ENCODE measurements at places on chromosomes 12 and 14. TPM values are rescaled to one million over a fixed set of nuclear protein-coding genes. Genes with fewer than 3 reads are reported as not detected.

DNA sequence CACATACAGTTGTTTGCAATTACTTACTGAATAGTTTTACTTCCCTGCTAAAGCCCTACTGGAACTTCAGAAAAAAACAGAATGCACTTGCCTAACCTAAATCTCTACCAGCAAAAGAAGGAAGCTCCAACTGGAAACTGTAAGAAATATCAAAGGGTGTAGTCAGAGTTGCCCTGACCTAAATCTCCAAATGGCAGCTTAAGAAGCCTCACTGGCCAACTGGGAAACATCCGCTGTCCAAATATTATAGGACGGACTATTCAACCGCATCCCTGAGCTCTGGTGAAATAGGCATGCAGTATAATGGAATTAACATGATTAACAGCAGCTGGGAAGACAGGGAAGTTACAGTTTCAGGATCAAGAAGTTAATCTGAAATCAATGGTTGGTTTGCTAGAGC, 24.3 kb downstream of the ANAPC7 start:
- DNase-seq: no peak

DNA sequence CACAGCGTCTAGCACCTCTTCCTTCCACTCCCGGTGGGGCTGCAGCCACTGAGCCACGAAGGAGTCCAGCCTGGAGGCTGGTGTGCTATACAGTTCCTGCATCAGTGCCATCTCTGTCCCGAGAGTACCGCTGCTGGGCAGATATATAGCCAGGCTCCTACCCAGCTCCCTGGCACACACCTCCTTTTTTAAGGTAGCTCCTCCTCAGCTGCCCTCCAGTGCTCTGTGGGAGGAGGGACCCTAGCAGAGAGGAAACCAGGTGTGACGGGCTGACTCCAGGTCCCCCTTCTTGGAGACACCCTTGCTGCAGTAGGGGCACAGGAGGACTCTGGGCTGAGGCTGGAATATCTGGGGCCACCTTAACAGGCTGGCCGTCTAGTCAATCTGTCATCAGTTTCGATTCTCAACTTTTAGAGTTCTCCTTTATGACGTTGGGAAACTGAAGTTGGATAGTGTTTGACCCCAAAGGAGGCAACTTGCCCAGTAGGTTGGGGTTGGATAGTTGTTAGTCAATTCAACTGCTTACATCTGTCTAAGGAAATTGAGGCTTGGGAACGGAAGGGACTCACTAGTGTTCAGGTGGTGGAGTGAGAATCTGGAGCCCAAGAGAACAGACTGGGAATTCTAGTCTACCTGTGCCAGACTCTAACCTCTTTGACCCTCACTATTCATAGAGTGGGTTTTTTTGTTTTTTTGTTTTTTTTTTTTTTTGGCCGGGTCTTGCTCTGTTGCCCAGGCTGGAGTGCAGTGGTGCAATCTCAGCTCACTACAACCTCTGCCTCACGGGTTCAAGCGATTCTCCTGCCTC, at the start of gene OASL:
Gene OASL, minus strand, starts transcription at position 386 of the 808 bp plus-strand sequence. Its CDS starts 275 bp downstream, at position 111.
- DNase-seq: no peak

PTCSC3 gene
- not detected for total RNA-seq

ACOT6 gene
- total RNA-seq: not detected

DNA sequence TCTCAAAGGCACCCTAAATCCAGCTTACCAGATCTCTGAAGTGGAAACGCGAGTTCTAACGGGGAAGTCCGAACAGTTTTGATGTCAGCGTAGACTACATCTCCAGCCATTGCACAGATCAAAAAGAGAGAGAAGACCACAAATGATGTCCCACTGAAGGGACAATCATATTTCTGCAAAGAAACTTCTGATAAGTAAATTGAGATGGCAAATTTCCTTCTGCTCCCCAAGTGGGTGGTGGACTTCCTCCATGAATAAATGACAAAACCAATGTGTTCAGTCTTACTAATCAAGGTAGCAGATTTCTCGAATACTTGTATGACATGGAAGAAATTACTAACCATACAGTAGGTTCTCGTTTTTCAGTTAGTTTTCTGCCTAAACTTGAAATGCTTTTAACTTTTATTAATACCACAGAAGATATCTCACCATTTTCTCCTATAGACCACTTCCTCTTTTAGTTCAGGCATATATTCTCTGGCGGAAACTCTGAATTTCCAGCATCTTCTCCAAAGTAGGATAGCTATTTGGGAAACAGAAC, at the start of gene CLECL1:
Gene CLECL1, minus strand, starts transcription at position 177 of the 541 bp plus-strand sequence.
- DNase-seq: no peak

GRCh38 chr12:122558745-122559641, 31.9 kb downstream of the KNTC1 start:
- DNase-seq: no peak

DNA sequence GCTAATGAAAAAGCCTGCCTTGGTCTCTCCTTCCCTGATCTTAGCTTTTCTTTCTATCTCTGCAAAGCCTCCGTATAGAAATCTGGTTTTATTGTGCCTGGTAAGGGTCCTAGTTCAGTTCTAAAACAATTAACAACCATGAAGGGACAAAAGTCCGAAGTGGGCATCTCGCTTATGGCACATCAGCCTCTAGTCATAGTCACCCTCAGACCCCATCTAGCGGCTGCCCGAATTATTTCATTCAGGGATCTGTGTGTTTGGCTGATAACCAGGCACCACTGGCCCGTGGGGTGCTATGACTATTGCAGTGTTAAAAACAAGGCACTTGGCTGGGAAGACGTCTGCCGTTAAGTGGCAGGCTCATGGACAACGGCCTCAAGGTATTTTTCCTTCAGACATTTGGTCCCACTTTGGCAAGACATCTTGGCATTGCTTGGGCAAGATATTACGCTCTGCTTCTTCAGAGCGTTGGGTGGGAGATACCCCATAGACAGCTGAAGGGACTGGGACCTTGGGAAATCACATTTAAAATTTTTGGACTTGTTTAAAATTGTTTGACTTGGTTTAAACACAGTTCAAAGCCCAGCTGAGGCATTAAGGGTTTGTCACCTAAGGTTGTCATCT, 87.1 kb downstream of the SINHCAF start:
- peak; percentile 36 for DNase-seq

DNA sequence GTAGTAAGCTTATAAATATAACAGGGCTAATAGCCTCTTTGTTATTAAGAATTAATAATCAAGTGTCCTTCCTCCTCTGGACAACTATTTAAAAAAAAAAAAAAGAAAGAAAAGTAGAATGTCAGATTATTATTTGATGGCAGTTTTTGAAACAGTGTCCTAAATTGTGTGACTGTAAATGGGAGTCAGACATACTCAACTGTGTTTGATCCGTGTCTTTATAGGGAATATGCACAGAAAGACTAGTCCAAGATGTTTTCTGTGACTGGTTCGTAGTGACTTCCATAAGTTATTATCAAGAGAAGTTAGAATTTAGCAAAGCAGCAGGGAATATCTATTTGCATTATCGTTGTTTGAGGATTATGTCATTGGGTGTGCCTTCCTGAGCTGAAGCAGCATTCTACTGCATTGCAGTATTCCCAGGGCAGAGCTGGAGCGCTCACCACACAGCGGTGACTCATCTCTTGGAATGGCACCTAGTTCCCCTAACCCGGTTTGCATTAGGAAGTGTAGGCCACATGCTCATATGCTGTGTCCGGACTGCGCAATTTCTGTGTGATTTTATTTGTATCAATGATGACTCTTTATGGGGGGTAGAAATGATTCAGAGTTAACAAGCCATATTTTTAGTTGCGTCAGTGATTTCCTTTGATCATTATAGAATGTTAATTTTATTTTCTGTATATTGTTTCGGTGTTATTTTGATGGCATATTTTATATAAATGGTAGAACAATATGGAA, 7.9 kb downstream of the DYNC1H1 start:
- peak; percentile 89 for DNase-seq

- DNase-seq: no peak
Measured at GRCh38 chr12:79295572-79295971, 395.2 kb downstream of the PAWR start.

- no peak for DNase-seq
Measured at GRCh38 chr12:43585676-43586075, 33.7 kb upstream of the ADAMTS20 start.

- no peak for DNase-seq
Measured at GRCh38 chr12:69500631-69501030, 30.4 kb downstream of the FRS2 start.

PELI2 gene
- total RNA-seq: 5.3 TPM

DNA sequence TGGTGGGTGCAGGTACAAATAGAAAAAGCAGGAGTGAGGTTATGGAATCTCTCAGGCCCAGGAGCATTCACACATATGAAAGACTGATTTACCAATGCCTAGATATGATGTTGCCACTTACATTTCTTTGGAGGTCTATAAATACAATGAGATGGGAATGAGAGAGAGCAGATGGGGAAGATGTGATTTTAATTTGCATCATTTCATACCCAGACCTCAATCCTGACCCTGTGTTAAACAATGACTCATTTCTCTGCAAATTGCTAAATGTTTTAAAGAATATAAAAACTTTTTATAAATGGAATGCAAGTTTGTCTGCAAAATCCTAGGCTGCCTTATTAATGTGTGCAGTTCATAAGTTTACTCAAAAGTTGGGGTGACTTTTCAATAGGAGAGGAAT, 38.6 kb upstream of the GNG2 start:
- DNase-seq: no peak

TRIM9 gene
- 0.16 TPM for total RNA-seq

Measured in SJSA1 (cell line).